ENCODE measurements at places on chromosomes 2 and 18.

- H3K4me3 ChIP-seq = no peak overlapping the region
- H3K27ac ChIP-seq = no peak overlapping the region
- no peaks in the 10 kb centered on the region for H3K27me3 ChIP-seq
- no peaks in the 10 kb centered on the region for H3K4me1 ChIP-seq
- no peaks in the 10 kb centered on the region for H3K36me3 ChIP-seq
Observed at GRCh38 chr2:157245144-157245840, 12.2 kb upstream of the GALNT5 start.

DNA sequence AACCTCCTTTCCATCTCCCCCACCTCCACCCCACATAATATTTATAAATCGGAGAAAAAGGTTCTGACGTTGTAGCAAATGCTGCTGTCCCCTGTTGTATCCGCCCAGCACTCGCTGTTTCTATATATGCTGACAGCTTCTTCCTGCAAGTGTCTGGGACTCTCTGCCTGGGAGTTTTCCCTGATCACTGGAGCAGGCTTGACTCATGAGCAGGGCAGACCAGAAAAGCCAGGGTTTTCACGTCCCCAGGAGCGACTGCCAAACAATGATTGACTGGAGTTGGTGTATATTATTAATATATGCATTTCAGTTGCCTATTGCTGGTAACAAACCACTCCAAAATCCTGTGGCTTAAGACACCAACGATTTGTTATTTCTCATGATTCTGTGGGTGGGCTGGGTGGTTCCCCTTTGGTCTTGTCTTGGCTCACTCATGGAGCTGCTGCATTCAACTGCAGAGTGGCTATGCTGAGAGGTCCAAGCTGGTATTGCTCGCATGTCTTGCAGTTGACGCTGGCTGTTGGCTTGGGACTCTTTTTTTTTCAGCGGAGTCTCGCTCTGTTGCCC is 21.2 kb upstream of the ASXL2 start:
- no peak for DNase-seq
- H3K27me3 ChIP-seq = peaks cover 7% of the 10 kb centered on the region
- H3K4me1 ChIP-seq = no peaks in the 10 kb centered on the region

DNA sequence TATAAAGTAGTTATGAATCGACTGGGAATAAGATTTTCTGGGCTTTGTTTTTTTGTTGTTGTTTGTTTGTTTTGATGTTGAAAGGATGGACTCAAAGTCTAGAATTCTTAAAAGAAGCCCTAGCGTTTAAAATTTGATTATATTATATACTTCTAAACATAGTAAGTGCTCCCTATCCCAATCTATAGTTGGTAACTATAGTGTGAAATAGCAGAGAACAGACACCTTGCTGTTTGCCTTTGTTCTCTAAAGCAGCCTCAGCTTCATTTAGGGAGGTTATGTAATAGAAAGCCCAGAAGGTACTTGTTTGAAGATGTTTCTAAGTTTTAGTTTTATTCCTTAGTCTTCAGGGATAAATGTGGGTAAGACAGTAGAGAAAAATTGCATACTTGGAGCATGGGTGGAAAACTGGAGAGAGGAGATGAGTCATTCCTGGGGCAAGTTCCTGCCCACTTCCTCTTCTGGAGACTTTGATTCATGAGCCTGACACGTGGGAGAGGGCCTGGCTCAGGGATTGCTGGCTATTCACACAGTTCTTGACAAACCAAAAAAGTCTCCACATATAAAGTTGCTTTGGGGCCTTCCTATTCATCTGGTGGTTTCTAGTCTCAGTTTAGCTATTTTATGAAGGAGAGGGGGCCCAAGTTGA is 131.9 kb downstream of the MYO1B start:
- no peak for DNase-seq
- peaks cover 16% of the 10 kb centered on the region for H3K4me1 ChIP-seq
- no peaks in the 10 kb centered on the region for H3K27me3 ChIP-seq
- H3K36me3 ChIP-seq = no peaks in the 10 kb centered on the region
- no peak overlapping the region for H3K4me3 ChIP-seq

DNA sequence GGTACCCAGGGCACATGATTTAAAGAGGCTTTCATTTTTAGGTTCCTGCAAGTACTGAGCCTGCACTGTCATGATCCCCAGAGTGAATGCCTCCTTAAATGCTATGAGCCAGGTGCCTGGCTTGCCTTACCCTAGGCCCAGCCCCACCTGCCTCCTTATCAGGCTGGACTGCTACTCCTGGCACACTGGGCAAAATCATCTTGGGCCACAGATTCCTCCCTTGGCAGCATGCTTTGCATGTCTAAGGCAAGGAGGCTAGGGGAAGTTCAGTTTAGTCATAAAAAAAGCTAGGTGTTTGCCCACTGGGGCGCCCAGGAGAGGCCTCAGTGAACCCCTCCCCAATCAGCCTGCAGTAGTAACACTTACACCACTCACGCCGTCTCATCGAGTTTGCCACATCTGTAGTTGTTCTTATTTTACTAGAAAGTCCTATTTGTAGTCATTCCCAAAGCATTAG is 45.1 kb downstream of the LBH start:
- no peaks in the 10 kb centered on the region for H3K27me3 ChIP-seq
- peak; percentile 63 for DNase-seq
